ENCODE measurements at places on chromosomes 6 and 20. TPM values are rescaled to one million over a fixed set of nuclear protein-coding genes. Genes with fewer than 3 reads are reported as not detected.

SNTA1 gene
- 51.6 TPM for total RNA-seq

PHACTR3 gene
- 0.17 TPM for total RNA-seq

GRCh38 chr6:169452117-169452868 lies 198.6 kb upstream of the THBS2 start:
- no peak for DNase-seq

GRCh38 chr6:121867095-121867494 lies 431.6 kb downstream of the GJA1 start:
- DNase-seq = no peak

DNA sequence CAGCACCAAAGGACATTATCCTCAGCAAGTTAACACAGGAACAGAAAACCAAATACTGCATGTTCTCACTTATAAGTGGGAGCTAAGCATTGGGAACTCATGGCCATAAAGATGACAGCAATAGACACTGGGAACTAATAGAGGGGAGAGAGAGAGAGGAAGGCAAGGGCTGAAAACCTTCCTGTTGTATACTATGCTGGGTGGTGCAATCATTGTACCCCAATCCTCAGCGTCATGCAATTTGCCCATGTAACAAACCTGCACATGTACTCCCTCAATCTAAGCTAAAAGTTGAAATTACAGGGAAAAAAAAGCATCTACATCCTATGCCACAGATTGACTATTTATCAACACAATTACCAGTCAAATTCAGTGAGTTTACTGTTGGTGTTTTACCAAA lies 20.0 kb upstream of the VNN1 start:
- DNase-seq = no peak
